ENCODE measurements at places on chromosomes 1 and 21. TPM values are rescaled to one million over a fixed set of nuclear protein-coding genes. Genes with fewer than 3 reads are reported as not detected.

DNA sequence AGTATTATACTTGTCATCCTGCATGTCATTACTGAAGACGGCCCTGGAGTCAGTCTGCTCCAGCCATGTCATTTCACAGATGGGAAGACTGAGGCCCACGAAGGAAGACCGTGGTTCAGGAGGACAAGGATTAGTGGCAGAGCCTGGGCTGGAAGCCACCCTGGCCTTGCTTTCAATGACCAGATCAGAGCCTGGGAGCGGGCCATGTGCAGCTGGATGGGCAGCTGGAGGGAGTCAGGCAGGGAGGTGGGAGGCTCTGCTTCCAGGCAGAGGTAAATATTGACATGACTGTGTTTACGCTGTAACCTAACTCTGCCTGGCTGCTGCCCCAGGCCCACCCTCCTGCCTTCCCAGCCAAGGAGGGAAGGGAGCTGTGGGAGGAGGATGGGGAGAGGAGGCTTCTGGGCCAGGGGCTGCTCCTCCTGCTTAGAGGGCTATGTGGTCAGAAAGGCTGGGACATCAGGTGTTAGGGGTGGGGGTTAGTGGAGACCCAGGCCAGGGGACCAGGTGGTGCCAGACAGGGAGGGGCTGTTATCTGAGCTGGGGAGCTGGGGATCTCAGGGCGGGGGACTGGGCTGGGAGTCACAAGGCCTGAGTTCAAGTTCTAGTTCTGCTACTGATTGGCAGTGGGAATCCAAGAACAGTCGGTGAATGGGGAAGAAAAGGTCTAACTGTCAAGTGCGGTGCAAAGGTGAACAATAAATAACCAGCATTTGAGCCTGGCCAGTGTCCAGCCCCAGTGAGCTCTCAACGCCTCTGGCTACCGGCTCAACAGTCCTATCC is 48.5 kb upstream of the ECE1 start:
- DNase-seq: no peak

GRCh38 chr1:42043811-42044210 is 109.4 kb upstream of the GUCA2B start:
- DNase-seq: no peak

GRCh38 chr1:66725885-66726665 is 26.2 kb upstream of the DYNLT5 start:
- DNase-seq: peak; percentile 62

Gene TNFRSF8
- total RNA-seq: 1.9 TPM

Gene NRIP1
- total RNA-seq: 72.1 TPM

Gene SRSF11
- 270 TPM for total RNA-seq

Measured in endothelial cell (in vitro differentiated cells).